Stimulated activated CD8-positive, alpha-beta memory T cell treated with anti-CD3 and anti-CD28 coated beads, Interleukin-15, amount 100 ng/mL, for 24 hours (primary cell): ENCODE measurements at places on chromosomes 5 and 9.

DNA sequence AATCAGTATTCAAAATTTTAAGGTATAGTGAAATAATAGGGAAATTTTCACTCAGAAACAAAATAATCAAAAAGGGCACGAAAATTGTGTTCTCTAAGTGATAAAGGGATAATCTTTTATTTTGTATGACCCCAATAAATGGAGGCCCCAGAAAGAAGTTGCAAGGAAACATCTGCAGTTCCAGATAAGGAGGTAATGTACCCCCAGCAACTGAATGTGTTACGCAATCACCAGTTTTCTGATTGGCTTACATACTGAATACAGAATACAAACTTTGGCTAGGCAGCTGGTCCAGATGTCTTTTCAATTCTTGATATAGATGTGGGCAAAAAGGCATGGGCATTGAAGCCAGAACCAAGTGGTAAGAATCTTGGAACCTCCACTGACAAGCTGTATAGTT is 1.7 kb upstream of the TOPORS start:
- no peak for DNase-seq

DNA sequence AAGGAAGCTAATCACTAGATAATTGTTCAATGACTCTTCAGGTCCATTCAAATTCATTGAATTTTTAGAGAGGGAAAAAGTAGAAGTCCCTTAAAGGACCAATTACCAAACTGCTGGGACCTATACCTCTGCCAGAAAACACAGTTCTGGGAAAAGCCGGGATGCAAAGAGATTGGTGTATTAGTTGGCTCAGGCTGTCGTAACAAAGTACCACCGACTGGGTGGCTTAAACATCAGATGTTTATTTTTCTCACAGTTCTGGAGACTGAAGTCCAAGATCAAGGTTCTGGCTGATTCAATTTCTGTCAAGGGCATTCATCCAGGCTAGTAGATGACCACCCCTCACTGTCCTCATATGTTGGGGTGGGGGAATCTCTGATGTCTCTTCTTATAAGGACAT is 177.1 kb upstream of the FSTL4 start:
- no peak for DNase-seq

DNA sequence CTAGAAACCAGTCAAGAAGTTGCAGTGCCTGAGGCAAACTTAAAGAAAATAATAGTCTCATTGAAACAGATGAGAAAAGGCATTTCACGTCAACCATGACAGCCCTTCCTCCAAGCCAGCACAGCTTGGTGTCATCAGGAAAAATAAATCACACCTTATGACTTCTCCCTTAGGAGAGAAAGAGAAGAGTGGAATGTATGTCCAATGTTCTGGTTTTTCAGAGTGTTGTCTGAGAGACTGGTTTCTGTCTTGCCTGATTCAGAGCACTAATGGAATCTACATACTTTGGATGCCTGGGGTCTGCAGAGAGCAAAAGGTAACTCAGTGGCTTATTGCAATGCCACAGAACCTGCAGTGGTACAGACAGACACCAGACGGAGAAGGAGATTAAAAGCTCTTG is 105.5 kb upstream of the PDE4D start:
- no peak for DNase-seq

- no peak for DNase-seq
These were observed 8.7 kb downstream of the LHX6 start for GRCh38 chr9:122219856-122220672.

DNA sequence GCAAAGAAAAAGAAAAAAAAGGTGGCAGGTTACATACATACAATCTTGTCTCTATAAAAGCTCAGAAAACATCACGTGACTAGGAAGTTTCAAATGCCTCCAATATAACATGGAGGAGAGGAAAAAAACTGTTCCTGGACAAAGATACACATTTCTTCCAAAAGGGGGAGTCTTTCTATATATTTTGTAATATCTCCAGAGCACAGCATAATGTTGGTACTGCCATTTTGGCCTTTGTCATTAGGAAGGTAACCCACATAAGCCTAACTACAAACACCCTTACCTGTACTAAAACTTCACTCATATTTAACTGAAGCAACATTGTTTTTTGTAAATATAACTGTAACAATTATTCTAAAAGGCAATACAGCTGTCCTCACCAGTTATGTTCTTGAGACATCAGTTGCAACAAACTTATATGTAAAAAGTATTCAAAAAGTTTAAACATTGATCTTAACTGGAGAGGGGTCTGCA is 1.2 kb upstream of the BTF3 start:
- no peak for DNase-seq

- no peak for DNase-seq
These were observed 260.8 kb downstream of the AUH start for GRCh38 chr9:91100878-91101450.

DNA sequence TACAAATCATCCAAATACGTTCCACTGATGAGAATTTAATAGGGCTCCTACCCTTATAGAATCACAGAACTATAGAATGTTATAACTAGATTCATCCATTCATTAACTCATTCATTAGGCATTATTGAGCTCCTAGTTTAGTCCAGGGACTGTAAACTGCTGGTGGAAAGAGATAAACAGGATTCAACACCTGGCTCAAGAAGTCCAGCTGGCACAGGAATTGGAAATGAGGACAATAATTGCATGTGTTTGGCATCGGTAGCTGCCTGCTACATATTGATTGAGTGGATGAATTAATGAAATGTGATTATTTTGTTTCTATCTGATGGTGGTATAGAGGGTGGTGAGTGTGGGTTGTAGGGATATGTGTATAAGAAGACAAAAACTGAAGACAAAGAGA is 100.8 kb upstream of the TLE1 start:
- no peak for DNase-seq

GRCh38 chr5:1390861-1391600 is 46.1 kb upstream of the CLPTM1L start:
- DNase-seq: no peak

GRCh38 chr5:41459557-41459956 is 50.8 kb downstream of the PLCXD3 start:
- no peak for DNase-seq

- no peak for DNase-seq
These were observed 353 bp downstream of the SH3PXD2B start for GRCh38 chr5:172453986-172454357.

DNA sequence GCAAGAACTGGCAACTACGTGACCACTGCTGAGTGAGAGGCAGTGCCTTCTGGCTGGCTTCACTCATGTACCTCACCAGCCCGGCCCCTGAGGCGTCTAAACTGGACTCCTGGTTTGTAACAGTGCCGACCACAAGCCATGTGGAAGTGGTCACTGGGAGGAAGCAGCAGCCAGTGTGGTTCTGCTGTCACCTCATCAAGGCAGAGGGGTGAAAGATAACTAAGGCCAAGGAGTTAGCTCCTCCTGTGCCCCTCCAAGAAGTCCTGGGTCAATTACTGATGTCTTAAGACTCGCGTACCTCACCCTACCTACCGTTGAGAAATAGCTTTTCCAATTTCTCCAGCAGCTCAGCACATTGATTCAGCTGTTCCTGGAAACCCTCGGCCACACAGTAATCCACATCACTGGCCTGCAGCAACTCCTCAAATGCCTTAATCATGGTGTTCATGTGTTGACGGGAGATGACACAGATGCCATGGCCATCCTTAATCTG is 142.9 kb downstream of the CDK5RAP2 start:
- DNase-seq: no peak

GRCh38 chr9:123407217-123407851 is 51.3 kb downstream of the CRB2 start:
- no peak for DNase-seq

DNA sequence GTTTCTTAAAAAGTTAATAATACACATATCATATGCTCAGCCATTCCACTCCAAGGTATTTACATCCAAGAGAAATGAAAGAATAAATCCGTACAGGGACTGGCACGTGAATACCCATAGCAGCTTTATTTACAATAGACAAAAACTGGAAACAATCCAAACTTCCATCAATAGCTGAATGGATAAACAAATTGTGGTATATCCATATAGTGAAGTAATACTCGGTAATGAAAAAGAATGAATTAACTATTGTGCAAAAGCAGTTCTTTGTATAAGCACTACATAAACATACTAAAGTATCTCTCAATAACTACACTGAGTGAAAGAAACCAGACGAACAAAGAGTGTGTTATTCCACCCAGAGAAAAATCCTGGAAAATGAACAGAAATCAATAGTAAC is 17.6 kb downstream of the COL23A1 start:
- no peak for DNase-seq

DNA sequence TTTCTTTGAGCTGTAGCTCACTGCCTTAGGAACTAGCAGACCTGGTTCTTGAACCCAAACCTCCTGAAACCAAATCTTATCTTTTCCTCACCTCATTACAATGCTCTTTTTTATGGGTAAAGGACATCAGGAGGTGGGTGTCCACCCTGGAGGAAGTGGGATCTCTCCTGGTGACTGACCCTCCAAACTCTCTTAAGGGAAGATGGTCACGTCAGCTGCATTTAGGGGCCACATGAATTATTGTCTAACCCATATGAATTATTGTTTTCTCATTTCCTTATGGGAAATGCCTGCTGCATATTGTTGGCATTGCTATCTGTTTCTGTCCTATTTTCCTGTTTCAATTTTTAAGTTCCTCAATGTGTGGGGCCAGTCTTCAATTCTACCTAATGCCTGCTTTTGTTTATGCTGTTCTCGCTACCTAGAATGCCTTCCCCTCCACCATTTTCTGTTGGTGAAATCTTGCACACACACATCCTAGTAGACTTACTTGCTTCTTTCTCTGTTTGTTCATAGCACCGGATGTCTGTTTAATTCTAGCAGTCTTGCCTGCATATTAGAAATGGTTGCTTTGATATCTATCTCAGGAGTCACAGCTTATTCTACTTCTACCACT is 22.0 kb upstream of the SPINK1 start:
- no peak for DNase-seq

GRCh38 chr9:32384364-32385151 is at the start of gene ACO1:
ACO1 (plus strand) TSS chr9:32384643; CDS start chr9:32405507, 20,864 bp downstream.
- DNase-seq: peak; percentile 72

DNA sequence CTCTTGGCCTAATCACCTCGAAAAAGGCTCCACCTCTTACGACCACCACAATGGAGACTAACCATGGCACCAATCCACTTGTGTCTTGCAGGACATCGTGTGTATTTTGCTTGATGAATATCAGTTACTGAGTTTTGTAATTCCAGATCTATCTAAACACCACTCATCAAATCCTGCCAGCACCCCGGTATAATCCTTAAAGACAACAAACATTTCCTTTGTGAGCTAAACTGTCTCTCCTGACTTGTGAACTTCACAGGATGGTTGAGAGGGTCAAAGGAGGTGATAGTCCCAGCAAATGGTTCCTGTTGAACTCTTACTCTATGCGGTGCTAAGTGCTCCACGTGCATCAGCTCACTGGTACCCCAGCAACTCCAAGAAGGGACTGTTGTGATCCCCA is 4.0 kb upstream of the TOR1B start:
- DNase-seq: no peak

DNA sequence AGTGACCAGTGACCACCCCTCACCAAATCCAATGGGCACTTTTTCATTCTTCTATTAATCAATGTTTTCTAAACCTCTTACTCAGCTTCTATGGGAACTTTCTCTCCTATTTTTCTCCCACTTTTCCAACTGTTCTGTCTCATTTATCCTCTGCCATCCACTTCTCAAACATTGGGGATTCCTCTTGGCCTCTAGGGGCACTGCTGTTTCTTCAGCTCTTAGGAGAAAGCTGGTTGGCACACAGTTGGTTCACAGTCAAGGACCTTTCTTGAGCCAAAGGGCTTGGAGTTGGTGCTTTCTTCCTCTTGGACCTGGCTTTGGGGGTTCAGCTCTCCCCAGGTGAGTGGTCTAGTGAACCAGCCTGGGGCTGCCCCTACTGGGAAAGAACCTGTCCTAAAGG is 112.2 kb upstream of the LHFPL2 start:
- DNase-seq: no peak

DNA sequence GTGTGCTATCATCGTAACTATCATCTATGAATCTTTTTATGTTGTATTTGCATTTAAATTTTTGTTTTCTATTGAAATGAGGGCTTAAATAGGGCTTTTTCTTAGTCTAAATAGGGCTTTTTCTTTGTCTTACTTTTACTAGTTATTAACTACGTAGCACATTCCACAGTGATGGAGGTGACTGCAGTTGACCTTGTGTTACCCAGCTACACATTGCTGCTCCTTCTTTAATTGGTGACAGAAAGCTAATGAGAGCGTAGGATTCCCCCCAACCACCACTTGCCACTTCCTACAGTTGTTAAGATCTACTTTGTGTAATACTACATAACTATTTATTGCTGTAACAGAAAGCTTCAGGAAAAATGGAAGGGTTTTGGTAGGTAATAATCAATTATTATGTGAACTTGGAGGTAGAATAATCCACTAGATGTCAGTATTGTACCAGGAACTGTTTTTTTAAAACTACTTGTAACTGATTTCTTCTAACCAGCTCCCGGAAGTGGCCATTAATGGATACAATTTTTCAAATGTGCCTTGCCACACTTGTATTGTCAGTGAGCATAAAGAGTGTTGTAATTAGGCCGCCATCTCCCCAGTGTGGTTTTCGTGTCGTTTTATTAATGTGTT is 18.0 kb downstream of the MTRR start:
- no peak for DNase-seq

DNA sequence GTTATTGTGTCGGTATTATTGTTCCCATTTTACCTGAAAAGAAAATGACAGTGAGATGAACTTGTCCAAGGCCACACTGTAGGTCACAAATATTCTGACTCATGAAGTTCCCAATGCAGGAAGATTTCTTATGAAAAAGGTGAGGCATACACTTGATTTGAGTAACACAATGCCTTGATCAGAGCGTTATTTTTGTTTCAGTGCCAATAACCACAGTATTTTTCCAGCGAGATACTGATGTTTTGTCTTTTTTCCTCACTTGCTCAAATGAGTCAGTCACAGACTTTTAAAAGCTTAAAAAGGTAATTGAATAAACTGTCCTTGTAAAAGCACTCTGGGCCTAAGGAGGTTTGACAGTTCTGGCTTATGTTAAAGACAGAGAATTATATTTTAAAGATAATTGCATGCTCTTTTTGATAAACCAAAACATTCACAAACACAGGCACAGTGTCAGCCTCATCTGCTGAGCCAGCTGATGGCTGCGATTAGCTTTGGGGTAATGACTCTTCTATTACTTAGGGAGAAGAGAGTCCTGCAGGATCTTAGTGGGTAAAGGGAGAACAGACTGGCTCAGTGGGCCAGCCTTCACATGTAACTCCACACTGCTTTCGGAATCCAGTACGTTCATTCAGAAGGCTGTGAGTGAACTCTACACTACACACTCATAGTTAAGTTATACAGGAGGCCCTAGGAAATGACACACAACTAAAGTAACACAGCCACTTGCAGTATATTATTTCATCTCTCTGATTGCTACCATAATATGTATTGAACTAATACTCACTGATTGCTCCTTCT is 165.5 kb upstream of the CD180 start:
- no peak for DNase-seq

GRCh38 chr9:14400658-14400995 is 86.7 kb upstream of the NFIB start:
- DNase-seq: no peak

GRCh38 chr5:2695200-2695891 is 56.1 kb downstream of the IRX2 start:
- no peak for DNase-seq

DNA sequence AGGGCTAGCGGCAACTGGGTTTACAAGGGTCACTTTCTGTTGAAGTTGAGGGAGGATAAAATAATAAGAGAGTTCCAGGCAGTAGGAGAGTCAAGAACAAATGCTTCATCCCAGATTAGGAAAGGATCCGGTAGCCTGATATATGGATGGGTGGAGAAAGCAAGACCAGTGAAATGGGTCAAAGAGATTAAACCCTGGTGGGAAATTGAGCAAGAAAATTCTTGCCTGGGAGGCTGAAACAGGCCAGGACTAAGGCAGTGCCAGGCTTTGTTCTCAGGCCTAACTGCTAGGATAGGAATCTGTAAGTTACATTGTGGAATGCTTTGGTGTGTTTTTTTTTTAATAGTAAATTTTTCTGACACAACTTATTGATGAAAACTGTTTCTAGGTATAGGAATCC is 257.4 kb upstream of the RFX3 start:
- no peak for DNase-seq
